ENCODE measurements at places on chromosomes 16 and 17. TPM values are rescaled to one million over a fixed set of nuclear protein-coding genes. Genes with fewer than 3 reads are reported as not detected.

The NLE1 gene
- 18.2 TPM for total RNA-seq

The SEPHS2 gene
- 9.2 TPM for total RNA-seq

The HOXB9 gene
- total RNA-seq, result 49.2 TPM

DNA sequence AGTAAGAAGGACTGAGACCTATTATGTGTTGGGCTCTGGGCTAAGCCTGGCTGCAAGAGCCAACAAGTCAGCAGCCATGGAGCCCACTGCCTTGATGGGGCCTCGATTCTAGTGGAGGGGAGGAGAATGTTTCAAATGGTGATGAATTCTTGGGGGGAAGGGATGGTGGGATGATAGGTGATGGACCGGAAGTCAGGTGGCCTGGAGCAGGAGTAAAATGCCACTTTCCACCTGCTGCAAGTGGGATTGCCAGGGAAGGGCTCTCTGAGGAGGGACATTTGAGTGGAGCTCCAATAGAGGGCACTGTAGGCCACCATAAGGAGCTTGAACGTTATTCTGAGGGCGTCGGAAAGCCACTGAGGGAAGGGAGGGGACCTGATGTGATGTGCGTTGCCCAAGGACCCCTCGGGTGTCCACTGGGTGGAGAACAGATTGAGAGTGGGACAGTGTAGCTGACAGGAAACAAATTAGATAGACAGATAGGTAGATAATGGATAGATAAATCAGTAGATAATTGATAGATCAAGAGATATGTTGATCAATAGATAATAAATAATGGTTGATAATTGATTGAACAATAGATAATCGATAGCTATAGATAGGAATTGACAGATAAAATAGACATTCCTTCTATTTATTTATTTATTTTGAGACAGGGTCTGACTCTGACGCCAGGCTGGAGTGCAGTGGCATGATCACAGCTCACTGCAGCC is 18.2 kb upstream of the NXPH3 start:
- peak; percentile 47 for DNase-seq

GRCh38 chr17:2018716-2019510 is 6.2 kb downstream of the RTN4RL1 start:
- DNase-seq, result no peak

GRCh38 chr16:4917117-4917516 is 19.8 kb downstream of the PPL start:
- DNase-seq, result peak; percentile 23

DNA sequence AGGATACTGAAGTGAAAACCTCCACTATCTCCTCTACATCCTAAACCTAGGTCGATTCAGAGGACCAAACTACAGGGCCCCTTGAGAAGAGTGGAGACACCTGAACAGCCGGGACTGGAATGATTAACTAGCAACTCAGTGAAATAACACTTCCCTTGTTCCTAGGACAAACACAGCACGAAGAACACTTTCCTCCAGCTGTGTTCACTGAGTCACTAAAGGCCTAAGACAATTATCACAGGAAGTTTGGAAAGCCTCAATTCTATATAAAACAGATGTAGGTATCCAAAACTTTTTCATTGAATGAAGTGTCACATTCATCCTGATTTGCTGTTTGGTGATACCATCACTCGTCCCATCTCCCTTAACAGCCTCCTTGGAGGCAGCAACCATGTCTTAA is 15.5 kb upstream of the CUEDC1 start:
- DNase-seq, result peak; percentile 72

GRCh38 chr16:24667244-24667764 is 62.1 kb upstream of the TNRC6A start:
- no peak for DNase-seq

DNA sequence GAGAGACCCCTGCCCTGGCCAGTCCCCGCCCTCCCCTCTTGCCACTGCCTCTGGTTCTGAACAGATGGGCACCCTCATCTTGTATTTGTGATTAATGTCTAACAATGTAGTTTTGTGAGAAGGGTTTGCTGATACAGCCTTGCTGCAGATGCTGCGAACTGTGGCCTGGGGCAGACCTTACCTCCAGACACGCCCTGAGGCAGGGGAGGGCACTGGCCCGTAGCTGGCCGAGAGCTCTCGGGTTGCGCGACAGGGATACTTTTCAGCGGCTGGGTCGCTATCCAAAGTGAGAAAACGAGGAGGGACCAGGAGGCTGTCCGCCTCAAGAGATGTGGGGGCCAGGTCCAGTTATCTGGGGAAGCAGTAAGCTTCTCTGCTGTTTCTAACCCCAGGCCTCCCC is 21.9 kb downstream of the STH start:
- DNase-seq, result no peak

DNA sequence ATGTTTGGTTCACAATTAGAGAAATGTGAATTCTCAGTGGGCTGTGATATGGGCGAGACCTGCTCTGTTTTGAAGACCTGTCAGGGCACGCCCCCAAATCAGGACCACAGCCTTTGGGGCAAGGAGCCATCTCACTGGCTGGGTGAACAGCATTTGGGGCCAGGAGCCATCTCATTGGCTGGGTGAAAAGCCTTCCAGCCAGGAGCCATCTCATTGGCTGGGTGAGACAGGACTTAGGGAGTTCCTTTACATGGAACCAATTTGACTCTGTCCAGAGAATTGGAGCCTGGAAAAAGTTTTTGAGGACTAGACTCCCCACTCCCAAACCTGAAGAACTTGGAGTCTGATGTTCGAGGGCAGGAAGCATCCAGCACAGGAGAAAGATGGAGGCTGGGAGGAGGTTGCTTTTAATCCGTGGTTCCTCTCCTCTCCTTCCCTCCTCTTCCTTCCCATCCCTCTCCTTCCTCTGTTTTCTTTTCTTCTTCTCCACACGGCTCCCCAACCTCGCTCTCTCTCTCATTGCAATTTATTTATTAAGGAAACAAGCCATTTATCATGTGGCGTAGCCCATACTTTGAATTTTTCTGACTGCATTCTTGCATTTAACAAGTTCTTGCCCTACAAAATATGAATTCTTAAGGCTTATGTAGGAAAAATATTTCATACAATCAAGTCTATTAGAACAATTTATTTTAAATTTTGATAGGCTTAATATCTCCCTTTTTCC is 19.7 kb downstream of the FOXL1 start:
- no peak for DNase-seq

DNA sequence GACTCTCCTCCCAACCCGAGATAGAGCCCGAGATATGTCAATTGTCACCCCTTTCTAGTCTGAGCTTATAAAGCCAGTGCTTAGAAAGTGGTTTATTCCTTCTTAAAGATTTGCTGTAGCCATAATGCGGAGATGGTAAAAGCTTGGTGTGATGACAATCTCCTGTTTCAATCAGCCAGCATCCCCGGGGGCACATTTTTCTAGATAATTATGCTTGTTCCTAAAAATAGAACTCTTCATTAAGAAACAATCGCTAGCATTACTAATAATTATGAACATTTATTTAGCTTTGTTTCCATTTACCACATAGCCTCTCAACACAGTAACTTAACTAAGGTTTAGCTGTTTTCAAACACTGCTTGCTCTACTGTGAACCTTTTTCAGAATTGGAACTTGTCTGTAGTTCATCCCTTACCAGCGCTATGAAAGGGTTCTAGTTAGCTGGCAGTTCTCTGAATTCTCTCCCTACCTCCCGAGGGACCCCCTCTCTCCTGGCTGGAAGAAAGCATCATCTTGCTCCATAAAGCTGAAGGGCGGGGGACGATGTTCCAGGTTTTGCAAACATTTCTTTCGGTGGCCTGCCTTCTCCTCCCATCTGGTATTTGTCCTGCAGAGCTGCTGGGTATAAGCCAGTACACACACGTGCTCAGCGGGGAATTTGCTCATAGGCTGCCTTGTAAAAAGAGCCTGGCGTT is 922 bp upstream of the MRPL58 start:
- no peak for DNase-seq

- no peak for DNase-seq
Measured at GRCh38 chr17:80992077-80992947, 671 bp downstream of the CHMP6 start.
